LHCN-M2 (cell line): ENCODE measurements at places on chromosomes 1 and 21. TPM values are rescaled to one million over a fixed set of nuclear protein-coding genes. Genes with fewer than 3 reads are reported as not detected.

Gene KISS1
- total RNA-seq: not detected in 2 replicates

Gene SLAMF9
- total RNA-seq: not detected in 2 replicates

- DNase-seq: no peak
Observed at GRCh38 chr1:218517459-218517858, 172.3 kb downstream of the TGFB2 start.

GRCh38 chr1:65467536-65467935, 47.1 kb downstream of the LEPR start:
- no peak for DNase-seq

DNA sequence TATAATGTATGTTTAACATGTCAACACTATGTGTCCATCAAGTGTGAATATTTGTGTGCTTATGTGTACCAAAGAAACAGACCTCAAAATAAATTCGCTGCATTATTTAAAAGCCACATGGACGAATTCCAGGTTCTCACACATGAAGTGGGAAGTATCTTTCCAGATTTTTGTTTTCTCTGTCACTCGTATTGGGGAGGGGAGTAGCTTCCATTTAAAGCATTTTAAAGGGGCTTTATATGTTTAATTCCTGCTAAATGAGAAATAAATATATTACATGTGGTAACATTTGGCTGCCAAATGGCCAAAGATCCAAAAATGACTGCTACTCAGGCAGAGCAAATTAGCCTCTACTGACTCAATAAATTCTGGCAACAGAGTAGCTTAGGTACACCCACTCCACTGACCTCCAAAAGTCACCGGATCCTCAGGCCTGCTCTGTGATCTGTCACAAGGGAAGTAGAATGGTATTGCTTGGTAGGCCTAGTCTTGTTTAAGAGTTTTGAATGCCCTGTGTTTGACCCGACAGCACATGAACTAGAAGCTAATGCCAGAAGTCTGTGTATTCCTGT, 178.1 kb downstream of the ZP4 start:
- DNase-seq: no peak
